ENCODE measurements at places on chromosomes 7 and 10.

GRCh38 chr10:109981650-109982049, 26.1 kb upstream of the ADD3 start:
- DNase-seq = no peak

DNA sequence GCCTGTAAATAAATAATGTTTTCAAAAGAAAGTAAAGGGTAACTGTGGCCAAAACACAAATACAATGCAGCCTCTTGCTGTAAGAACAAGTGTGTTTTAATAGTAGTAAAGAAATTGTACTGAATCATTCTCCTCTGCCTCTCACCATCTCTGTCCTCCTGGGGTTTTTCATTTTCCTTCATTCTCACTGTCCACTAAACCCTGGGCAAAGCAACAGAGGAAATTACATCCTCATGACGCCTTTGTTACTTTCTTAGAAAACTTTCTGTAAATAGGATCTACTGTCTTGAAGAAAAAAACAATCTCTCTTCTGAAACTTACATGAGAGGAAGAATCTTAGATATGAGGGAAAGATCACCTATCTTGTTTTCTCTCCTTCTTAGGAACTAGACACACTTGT, 54.6 kb downstream of the ASB4 start:
- no peak for DNase-seq

- DNase-seq = no peak
These were observed 8.6 kb downstream of the LZTS2 start for GRCh38 chr10:101007915-101008822.

DNA sequence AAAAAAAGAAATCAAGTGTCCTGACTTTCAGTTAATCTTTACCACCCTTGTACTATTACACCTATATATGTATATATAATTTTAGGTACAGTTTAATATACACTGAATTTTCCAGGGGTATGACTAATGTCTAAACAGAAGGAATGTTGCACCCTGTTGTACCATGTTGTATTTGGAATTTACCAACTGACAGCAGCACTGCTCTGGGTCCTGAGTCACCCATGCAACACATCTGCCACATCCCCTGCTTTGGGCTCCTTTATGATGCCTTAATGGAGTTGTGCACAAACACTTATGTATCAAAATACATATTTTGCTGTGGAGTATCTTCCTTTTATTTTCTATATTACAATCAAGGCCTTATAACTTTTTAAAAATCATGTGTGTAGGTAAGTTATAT, 21.2 kb downstream of the YAE1 start:
- DNase-seq = no peak

DNA sequence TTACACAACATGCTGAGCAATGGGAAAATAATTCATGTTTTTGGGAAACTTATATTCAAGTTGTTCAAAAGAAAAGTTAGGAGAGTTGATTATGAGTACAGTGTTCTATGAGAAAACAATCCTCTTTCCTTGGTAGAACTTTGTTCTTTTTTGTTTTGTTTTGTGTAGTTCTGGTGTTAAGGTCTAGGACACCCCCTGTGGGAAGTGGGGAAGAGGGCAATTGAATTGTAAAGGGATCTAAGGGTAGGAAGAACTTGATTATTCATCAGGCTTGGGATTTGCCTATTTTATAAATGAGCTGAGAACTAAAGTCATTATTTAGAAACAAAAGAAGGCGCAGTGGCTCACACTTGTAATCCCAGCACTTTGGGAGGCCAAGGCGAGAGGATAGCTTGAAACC, 25.9 kb upstream of the CDK13 start:
- no peak for DNase-seq

DNA sequence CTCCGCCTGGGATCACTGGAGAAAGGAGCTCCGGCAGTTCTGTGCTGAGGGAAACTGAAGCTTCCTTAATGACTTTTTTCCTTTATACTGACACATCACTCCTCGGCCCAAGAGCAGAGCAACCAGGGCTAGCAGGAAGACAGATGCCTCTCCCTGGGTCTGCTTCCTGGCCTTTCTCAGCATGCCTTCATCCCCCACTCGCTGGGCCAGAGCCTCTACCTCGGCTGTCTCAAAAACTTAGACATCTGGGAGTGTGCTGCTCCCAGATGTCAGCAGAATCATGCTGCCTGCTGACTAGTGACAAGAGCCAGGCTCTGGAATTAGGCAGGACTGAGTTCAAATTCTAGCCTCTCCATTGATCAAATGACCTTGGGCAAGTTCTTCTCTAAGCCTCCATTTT, 24.4 kb upstream of the LRRC4 start:
- no peak for DNase-seq

- DNase-seq = no peak
These were observed 12.9 kb downstream of the UPP1 start for GRCh38 chr7:48101968-48102367.

DNA sequence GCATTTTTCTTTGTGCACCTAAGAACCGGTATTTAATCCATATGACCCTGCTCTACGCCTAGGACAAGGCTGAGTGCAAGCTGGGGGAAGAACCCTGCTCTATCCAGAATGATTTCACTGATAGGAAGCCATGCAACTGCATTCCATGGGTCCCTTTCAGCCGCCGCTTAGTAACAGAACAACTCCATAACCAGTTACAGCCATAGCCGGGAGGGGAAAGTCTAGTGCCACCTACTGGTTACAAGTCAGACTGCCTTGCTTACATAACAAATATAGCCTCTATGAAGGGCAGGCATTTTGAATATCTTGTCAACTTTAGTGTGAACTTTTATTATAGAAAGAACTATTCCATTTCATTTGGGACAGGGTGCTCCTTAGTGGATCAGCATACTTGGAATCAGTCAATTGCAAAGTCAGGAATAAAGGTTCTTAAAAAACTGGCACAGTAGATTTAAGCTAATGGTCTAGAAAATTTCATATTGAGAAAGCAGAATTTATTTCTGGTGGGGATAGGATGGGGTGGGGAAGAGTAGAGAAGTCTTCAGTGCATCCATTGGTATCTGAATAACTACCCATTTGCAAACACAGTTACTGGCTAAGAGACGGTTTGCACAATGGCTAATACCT, 521.7 kb downstream of the ADRA2A start:
- no peak for DNase-seq

DNA sequence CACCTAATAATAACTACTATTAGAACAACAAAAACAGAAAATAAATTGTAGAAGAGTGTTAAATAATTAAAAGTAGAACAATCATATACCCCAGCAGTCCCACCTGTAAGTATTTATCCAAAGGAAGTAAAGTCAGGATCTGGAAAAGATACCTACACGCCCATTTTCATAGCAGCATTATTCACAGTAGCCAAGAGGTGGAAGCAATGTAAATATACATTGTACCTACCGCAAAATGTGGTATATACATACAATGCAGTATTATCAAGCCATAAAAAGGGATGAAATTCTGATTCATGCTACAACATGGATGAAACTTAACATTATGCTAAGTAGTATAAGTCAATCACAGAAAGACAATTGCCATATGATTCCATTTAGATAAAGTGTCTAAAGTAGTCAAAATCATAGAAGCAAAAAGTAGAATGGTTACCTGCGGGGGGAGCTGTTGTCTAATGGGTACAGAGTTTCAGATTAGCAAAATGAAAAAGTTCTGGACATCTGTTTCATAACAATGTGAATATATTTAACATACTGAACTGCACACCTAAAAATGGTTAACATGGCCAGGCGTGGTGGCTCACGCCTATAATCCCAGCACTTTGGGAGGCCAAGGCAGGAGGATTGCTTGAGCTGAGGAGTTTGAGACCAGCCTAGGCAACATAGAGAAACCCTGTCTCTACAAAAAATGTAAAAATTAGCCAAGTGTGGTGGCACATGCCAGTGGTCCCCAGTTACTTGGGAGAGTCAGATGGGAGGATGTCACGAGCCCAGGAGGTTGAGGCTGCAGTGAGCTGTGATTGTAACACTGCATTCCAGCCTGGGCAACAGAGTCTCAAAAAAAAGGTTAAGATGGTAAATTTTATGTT, 6.0 kb upstream of the TMED4 start:
- DNase-seq = peak; percentile 5

GRCh38 chr10:3595736-3596135, 189.3 kb downstream of the KLF6 start:
- DNase-seq = no peak

DNA sequence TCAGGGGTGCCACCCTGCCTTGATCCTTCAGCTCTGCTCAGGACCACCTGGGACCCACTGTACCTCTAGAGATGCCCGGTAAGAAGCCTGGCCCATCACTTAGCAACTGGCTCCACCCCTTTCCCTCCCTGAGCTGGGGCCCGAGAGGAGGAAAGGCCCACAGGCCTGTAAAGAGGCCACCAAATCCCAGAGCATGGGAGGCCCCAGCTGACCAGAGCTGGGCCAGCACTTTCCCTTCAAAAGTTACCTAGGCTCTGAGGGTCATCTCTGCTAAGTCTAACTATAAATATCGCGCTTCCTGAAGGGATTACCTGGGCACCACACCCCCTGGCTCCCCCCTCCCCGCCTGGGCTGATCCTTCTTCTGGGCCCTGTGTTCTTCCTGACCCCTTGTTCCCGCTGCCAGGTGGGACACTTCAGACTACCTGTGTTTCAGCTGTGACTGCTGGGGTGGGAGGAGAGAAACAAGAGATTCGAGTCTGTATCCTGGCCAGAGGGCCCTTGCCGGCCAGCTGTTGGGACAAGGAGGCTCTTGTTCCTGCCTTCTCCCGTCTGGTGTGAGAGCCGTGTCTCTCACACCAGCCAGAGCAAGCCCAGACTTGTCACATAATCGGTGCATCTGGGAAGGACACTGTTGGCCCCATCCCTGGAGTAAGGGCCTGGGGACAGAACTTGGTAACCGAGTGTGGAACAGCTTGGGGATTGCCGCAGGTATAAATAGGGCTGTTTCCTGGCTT, 22.8 kb upstream of the ANKRD2 start:
- no peak for DNase-seq

GRCh38 chr10:125152450-125153368, 7.7 kb downstream of the CTBP2 start:
- no peak for DNase-seq

GRCh38 chr7:45080265-45080957, 8.4 kb downstream of the NACAD start:
- no peak for DNase-seq

GRCh38 chr10:62727934-62728333, 76.6 kb upstream of the ADO start:
- DNase-seq = no peak
